ENCODE measurements at places on chromosomes 13 and 19.
A peak's percentile ranks its signal among the peaks of the same experiment; 100 is the strongest.

- DNase-seq = no peak
Observed at GRCh38 chr19:49247676-49248075, 77.3 kb downstream of the SLC6A16 start.

DNA sequence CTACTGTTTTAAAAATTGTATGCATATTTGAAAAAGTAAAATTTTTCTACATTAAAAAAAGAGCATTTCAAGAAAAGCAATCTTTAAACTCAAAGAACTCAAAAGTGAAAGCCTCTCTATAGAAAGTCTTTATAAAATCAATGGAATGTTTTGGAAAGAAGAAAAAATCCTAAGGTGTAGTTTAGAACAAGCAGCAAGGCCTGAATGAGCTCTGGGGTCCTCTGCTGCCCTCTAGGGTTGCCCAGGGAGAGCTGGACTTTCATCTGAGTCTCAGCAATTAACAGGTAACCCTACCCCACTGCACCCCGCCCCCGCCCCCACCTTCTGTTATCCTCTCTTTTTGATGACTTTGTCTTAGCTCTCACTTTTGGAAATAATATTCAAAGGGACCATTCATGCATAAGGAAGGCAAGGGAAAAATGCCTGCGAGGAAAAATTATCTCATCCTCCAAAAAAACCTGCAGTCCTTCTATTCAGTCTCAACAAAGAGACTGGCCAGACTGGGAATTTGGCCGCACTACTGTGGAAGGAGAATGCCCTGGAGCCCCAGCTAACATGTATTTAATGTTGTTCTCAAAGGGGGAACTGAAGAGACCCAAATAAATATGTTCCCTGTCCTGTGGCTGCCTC, 24.1 kb downstream of the SLC25A30 start:
- DNase-seq = peak; percentile 36

GRCh38 chr13:55661505-55661904, 1479.2 kb upstream of the PRR20A start:
- DNase-seq = no peak

GRCh38 chr19:33727331-33727998, 69.2 kb upstream of the KCTD15 start:
- peak; percentile 20 for DNase-seq

- DNase-seq = no peak
Observed at GRCh38 chr13:105627270-105627669, 908.2 kb downstream of the EFNB2 start.

DNA sequence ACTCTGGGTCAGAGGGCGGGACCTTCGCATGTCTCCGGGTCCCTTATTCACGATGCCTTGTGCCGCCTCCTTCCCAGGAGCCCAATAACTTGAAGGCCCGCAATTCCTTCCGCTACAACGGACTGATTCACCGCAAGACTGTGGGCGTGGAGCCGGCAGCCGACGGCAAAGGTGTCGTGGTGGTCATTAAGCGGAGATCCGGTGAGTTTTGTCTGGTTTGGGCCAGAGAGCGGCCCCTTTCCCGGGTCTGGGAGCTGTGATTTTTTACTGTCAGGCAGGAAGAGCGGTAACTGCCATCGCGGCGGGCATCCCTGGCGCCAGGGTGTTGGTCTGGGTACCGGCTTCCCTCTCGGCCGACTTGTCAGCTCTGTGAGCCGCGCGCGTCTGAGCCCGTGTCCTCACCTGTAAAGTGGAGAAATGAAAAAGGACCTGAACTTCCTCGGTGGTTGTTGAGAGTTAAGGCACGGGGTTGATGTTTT, 800 bp downstream of the RPL28 start:
- no peak for DNase-seq

- no peak for DNase-seq
Observed at GRCh38 chr13:19817510-19818158, 34.9 kb upstream of the PSPC1 start.

DNA sequence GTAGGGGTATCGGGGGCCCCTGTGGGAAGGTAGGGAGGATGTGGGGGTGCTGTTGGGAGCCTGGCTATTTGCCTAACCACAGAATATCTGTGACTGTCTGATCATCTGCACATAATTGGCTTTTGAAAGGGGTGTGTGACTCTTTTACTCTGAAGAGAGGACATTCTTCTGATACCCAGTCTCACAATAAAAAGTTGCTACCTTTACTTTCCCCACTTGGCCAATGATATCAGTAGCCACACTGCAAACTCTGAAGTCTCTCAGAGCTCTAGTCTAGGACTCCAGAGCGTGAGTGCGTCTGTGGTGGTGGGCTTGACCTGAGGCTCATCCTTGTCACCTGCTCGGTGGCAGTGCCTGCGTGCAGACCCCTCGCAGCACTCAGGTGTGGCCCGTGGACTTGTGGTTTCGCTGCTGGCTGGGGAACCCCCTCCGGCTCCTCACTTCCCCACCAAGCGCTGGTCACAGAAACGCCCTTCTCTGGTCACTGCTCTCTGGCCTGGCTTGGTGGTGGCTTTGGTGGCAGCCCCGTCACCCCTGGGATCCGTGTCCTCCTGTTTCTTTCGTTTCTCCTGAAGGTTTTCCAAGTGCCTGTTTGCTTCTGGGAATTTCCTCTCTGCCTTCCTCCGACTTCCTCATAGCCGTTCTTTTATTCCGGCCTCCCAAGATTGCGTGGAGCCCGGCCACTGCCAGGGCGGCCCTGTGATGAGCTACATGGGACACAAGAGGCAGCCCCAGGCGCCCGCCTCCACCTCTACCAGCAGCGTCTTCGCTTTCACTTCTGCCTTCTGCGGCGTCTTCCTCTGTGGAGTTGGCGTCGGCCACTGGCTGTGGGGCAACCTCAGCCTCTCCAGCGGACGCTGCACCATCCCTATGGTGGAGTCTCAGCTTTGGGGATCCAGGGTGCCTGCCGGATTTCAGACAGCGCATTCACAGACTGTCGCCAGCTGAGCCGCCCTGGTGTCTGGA, 78.0 kb downstream of the ATP11A start:
- no peak for DNase-seq

DNA sequence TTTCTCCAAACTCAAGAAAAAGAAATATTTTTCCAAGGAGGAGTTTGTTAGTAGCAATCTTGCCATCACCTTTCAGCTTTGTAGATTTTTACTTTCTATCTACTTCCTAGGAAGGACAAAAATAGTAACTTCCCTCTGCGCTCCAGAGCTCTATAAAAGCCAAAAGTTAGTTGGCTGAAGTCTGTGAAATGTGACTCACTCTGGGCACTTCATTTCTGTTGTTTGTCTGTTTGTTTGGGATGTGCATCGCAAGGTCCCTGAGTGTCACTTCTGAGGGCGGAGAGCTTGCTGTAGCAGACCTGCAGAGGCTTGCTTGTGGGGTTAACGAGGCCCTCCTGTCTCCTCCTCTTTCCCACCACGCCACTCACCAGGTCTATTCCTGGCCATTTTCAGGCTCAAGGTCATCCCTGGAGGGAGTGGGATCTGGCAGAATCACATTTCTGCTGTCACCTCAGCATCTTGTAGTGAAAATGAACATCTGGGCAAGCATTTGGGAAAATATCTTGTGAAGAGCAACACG, 307.6 kb downstream of the GPC6 start:
- DNase-seq = no peak

DNA sequence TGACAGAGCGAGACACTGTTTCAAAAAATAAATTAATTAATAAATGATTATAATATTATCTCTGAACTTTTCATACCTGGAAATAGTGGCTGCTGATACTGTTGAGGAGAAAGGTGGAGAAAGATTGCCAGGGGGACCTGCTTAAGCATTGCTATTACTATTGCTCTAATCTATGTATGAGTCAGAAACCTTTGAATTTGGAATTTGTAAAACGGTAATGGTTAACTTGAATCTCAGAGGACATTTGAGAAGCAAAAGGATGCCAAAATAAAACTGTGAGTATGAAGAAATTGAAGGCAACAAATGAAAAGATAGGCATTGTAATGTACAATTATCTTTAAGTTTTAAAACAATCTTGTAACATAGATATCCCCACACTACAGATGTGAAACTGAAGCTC, 5.2 kb downstream of the MRPL57 start:
- no peak for DNase-seq

- DNase-seq = no peak
Observed at GRCh38 chr19:2558543-2558942, 82.6 kb downstream of the GADD45B start.

- DNase-seq = no peak
Observed at GRCh38 chr13:102846261-102847015, 606 bp downstream of the ERCC5 start.

- DNase-seq = no peak
Observed at GRCh38 chr13:111950697-111951096, 116.3 kb upstream of the SOX1 start.

DNA sequence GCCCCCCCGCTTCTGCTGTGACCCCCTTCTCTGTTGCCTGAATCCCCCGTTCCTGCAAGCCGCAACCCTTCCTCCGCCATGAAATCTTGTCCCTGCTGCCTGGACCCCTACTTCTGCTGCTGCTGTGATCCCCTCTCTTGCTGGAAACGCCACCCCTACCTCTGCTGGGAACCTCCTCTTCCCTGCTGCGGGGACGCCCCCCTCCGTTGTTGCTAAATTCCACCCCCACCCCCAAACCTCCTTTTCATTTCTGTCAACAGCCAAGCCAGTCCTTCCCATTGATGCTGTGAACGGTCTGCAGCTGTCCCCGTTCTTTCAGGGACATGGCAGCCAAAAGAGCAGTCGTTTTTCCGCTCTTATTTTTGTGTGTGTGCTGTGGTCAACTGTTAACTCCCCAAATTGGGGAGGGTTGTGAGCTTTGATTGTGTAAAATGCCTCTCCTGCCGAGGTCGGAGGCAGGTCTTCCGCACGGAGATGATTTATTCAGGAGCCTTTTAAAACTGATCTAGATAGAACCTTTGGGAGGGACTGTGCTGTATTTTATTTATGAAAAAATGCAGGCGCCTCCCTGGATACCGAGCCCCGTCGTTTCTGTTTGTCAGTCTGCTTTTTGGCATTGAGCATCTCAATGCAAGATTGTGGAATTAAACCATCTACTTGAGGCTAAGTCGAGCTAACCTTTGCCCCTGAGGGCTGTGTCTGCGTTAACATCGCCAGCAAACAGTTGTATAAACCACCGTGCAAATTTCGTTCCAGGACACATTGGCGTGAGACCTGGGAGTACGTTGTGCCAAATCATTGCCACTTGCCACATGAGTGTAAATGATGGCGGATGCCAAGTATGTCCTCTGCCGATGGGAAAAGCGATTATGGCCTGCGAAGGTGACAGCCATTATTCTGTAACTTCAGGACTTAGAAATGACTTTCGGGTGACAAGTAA, 27.9 kb upstream of the NDUFS7 start:
- DNase-seq = no peak

DNA sequence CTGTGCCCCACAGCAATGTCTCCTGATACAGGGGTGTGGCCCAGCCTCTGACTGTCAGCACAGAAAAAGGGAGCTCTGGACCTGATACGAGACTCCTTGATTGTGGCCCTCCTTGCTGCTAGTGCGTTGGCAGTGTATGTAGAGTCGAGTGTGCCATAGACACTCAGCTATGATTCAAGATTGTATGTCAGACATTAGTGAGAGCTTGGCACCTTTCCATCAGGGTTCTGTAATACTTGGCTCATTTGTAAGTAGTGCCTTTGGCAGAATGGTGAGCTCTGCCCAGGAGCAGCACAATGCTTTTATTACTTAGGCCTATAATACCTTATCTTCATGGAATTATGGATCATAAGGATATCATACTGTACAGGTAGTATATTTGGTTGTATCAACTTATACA, 83.4 kb downstream of the ATP8A2 start:
- no peak for DNase-seq

- DNase-seq = peak; percentile 31
Observed at GRCh38 chr13:108342369-108343289, 73.1 kb downstream of the TNFSF13B start.

GRCh38 chr13:112229992-112230872, 145.9 kb upstream of the SPACA7 start:
- no peak for DNase-seq

GRCh38 chr19:57434386-57435061, 601 bp upstream of the ZNF749 start:
- DNase-seq = no peak

GRCh38 chr19:49790866-49791265, 22.2 kb downstream of the FUZ start:
- no peak for DNase-seq

DNA sequence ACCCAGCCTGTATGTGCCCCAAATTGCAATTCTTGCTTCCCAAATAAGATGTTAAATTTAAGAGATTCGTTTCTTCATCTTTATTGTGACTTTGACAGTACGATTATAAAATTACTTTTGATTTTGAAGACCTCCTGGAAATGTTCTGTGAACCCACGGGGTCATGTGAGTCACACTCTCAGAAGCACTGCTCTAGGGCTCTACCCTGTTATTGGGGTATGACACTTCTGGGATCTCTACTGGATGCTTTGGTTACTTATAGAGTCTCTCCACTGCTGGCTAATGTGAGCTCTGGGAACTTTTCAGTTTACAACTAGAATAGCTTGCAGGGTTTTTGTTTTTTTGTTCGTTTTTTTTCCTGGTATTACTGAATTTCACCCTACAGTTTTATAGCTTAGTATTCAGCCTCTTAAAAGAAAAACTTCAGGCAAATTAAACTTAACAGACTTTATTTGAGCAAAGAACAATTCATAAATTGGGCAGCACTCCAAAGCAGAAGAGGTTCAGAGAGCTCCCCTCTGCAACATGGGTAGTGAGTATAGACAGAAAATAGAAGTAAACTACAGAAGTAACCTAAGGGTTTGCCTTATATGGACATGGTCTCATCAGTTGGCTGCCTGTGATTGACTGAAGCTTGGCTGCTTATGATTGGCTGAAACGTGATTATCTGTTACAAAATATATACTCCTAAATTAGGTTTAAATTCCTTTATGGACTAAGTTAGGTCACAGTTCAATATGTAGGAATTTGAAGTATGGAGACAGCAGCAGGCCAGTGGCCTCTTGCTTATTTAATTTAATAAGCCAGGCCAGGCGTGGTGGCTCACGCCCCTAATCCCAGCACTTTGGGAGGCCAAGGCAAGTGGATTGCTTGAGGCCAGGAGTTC, 28.5 kb upstream of the PSPC1 start:
- DNase-seq = no peak

DNA sequence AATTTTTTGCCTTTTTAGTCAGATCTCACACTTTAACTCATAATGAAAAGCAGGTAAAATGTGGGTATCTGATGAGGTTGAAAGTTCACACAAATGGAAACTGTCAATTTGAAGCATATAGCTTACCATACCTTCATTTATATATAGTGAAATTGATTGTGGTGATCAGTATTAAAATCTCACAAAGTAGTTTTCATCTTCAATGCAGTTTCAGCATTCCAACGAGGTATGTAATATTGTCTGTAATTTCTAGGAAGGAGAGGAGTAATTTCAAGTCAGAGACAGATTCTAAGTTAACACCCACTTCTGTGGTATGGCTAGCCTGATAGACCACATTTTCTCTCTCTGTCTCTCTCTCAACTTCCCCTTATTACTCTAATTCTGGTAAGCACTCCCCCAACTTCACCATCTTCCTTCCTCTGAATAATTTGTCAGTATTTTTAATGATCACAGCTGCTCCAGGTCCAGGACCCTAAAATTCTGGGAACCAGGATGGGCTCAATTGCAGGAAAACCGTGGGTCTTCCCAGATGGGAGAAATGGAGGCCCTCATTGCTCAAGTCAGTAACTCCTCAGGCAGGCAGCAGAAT, 455.7 kb downstream of the FGF9 start:
- DNase-seq = no peak
